ENCODE measurements at places on chromosomes 12 and 14.

DNA sequence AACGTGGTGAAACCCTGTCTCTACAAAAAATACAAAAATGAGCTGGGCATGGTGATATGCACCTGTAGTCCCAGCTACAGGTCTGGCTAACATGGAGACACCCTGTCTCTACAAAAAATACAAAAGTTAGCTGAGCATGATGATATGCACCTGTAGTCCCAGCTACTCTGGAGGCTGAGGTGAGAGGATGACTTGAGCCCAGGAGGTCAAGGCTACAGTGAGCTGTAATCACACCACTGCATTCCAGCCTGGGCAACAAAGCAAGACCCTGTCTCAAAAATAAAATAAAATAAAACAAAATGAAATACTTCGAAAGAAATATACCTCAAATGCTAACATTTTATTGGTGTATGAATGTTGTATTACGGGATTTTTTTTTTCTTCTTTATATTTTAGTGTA lies 107.6 kb upstream of the EGLN3 start:
- DNase-seq, result no peak

DNA sequence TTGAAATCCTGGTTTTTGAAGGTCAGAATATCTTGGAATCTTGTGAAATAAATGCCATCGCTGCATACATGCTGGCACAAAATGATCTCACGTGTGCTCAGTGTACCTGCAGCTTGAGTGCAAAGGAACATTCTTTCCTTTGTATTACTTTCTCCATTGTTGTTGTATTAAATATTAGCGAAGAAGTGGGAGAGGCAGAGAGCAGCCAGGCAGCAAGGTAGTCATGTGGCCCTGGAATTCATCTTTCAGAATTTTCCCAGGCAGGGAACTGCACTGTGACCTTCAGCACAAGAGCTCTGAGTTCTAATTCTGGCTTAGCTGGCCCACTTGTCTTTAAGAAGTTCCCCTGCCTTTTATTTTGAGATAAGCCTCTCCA lies 145.5 kb downstream of the PRKCH start:
- no peak for DNase-seq

DNA sequence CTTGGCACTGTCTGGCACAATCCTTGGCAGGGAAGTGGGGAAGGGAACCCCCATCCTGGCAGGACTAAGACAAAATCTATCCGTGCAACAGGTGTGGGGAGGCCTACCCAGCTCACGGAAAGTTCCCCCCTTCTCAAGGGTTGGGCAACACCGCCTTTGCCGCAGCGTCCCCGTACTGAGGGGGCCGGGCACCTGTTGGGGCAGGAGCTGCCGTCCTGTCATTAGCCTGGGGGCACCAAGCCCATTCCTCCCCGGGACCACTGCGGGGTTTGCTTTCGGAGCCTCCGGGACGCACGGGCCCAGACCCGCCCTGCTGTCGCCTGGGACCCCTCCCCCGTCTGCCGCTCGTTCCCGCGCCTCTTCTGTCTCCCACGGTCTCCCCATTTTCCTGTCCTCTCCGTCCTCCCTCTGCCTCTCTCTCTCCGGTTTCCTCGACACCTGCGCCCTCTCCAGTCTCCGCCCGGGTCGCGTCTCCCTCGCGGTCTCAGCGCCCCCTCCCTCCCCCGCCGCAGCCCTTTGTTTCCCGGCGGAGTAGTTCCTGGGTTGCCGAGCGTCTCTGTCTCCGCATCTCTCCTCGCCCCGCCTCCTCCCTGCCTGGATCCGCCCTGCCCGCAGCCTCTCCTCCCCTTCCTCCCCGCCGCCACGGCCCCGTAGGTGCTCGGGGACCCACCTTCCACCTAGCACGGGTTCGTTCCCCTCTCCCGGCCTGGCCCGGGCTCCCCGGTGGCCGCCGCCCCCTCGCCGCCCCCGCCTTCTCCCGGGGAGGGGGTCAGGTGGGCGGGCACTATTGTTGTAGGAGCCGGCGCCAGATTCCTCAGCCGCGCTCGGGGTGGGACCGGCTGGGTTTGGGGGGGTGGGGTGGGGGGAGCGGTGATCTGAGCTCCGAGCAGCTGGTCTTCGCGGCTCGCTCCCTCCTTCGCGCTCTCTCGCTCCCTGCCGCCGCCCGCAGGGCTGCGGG lies at the start of gene CACNB3:
CACNB3 (plus strand) TSS at position 624 of the 958 bp plus-strand sequence. CDS start 434 bp downstream, outside the sequence.
- DNase-seq, result peak; percentile 40

GRCh38 chr14:92747701-92748258 lies 647 bp downstream of the LGMN start:
- DNase-seq, result no peak

- DNase-seq, result no peak
These were observed 14.4 kb upstream of the FIGNL2 start for GRCh38 chr12:51862947-51863346.

Data from amniotic stem cell (primary cell).